K562 (cell line): ENCODE measurements at places on chromosomes 3 and 15. TPM values are rescaled to one million over a fixed set of nuclear protein-coding genes. Genes with fewer than 3 reads are reported as not detected.

Gene ATP13A5
- total RNA-seq: not detected in 2 replicates

DNA sequence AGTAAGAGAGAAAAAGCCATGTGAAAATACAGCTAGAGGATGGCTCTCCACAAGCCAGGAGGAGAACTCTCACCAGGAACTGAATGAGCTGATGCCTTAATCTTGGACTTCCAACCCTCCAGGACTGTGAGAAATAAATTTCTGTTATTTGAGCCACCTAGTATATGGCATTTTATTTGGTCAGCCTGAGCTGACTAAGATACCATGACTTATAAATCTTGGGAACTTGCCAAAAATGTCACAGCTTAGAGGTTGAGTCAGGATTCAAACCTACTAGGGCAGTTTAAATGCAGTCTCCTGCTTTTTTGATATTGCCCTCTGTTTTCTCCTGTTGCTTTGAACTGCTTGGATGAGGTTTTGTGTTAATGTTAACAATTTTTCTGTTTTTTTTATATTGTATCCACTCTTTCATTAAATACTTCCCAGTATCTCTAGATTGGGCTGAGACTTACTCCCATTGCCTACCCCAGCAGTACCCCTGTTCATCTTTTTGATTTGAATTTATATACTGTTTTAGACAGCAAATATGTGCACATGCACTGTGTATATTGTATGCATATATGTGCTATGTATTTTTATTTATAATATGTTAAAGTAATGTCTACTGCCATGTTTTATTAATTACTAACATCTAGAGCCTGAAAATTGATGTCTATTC is 1223.2 kb downstream of the OTOL1 start:
- no peaks in the 10 kb centered on the region for H3K4me1 ChIP-seq
- H3K36me3 ChIP-seq: no peaks in the 10 kb centered on the region

DNA sequence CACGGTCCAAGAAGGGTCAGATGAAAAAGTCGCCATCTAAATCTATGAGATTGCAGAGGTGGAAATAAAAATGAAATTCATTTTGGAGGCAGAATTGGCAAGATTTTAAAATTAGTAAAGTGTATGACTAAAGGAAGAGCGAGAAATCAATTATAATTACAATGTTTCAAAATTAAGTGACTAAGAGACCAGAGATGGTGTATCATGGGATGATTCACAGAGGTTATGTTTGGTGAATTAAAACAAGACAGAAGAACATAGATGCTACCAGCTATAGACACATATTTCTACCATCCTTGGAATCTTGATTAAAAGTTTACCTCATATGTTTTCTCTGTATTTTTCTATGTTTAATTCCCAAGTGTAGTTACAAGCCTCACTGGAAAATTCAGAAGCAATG is 308.9 kb upstream of the DNAJC19 start:
- H3K36me3 ChIP-seq: no peaks in the 10 kb centered on the region
- no peak for DNase-seq
- H3K4me3 ChIP-seq: no peak overlapping the region
- H3K27me3 ChIP-seq: no peaks in the 10 kb centered on the region
- H3K27ac ChIP-seq: no peak overlapping the region

DNA sequence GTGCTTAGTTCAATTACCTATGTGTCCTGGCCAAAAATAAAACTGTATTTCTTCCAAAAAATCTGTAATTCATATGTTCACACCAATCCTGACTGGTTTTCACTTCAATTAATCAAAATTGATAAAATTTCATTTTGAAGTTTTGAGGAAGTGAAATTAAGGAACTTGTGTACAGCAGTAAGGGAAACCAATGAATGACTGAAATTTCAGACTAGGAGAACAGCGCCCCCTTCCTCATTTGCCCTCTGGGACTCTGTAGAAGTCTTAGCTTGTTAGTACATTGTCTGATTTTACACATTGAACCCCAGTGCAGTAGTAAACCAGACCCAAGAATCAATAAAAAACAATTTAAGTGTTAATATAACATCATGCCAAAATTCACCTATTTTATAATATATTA is 495.3 kb upstream of the AGTR1 start:
- no peaks in the 10 kb centered on the region for H3K36me3 ChIP-seq
- H3K4me3 ChIP-seq: no peak overlapping the region
- no peak for DNase-seq
- H3K27me3 ChIP-seq: no peaks in the 10 kb centered on the region
